Heart right ventricle (tissue), 16 donors: ENCODE measurements at places on chromosomes 13 and 19. TPM values are rescaled to one million over a fixed set of nuclear protein-coding genes. Genes with fewer than 3 reads are reported as not detected.

- no peak for DNase-seq
Measured at GRCh38 chr13:30234619-30235162, 72.7 kb downstream of the KATNAL1 start.

GRCh38 chr19:11963566-11964355 lies 1.1 kb upstream of the ZNF763 start:
- DNase-seq, result peak; percentile 85

The INSL3 gene
- total RNA-seq, result not detected

- peak; percentile 75 for DNase-seq
Measured at GRCh38 chr19:2983351-2984214, 6.2 kb downstream of the TLE6 start.

GRCh38 chr19:18304208-18304457 lies 18.7 kb downstream of the LSM4 start:
- peak; percentile 55 for DNase-seq

- DNase-seq, result no peak
Measured at GRCh38 chr13:89750371-89750770, 1597.1 kb upstream of the MIR17HG start.

- DNase-seq, result no peak
Measured at GRCh38 chr19:43595605-43595998, 332 bp downstream of the IRGQ start.

The CCDC70 gene
- not detected for total RNA-seq

The NLRP11 gene
- total RNA-seq, result not detected

GRCh38 chr13:106488076-106488475 lies 47.4 kb downstream of the EFNB2 start:
- no peak for DNase-seq

GRCh38 chr13:109751477-109751876 lies 34.9 kb downstream of the IRS2 start:
- no peak for DNase-seq

- DNase-seq, result no peak
Measured at GRCh38 chr13:93169980-93170379, 56.6 kb upstream of the GPC6 start.

DNA sequence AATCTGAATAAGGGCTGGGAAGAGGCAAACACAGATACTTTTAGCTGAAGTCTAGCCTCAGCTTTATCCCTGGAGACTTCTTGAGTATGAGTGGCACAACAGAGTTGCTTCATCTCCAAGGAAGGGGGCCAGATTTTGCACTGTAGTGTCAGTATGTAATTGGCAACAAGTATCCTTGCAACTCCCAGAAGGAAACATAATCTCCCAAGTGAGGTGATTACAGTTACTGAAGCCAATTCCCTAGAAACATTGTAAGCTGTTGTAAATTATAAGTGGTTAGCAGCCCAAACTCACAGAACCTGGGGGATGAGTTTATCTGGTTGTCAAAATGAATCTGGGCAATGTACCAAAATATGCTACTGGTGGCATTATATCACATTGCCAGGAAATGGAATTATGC lies 2065.7 kb upstream of the PCDH20 start:
- DNase-seq, result no peak

The ATP4B gene
- total RNA-seq, result not detected

DNA sequence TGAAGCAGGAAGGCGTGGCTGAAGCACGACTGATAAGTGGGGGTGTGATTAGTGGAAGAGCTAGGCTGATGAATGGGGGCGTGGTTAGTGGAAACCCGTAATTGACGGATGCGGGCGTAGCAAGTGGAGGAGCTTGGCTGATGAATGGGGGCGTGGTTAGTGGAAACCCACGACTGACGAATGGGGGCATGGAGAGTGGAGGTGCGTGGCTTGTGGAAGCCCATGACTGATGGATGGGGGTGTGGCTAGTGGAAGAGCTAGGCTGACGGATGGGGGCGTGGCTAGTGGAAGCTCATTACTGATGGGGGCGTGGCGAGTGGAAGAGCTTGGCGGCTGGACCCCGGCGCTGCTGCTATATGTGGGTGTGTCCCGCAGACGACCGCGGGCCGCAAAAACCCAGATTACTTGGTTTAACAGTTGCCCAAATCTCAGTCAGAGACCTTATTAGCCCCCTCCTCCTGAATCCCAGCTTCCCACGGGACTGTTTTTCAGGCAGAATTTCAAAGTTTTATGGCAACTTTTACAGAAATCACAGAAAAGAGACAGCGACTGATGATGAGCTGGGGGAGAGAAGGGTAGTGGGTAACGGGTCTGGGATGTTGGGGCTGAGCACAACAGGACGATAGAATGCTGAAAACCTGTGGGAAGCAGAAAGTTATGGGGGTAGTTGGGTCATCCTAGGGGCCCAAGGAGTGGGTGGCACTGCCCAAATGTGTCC lies 9.0 kb upstream of the MEIS3 start:
- peak; percentile 80 for DNase-seq

The ZNF610 gene
- total RNA-seq, result 6.8 TPM

- no peak for DNase-seq
Measured at GRCh38 chr13:98429977-98430736, 146.8 kb downstream of the STK24 start.

- DNase-seq, result no peak
Measured at GRCh38 chr19:29764361-29764760, 47.4 kb upstream of the CCNE1 start.
